ENCODE measurements at places on chromosomes 7 and 10. TPM values are rescaled to one million over a fixed set of nuclear protein-coding genes. Genes with fewer than 3 reads are reported as not detected.

SPDYE16 gene
- total RNA-seq: 0.33 TPM

DNA sequence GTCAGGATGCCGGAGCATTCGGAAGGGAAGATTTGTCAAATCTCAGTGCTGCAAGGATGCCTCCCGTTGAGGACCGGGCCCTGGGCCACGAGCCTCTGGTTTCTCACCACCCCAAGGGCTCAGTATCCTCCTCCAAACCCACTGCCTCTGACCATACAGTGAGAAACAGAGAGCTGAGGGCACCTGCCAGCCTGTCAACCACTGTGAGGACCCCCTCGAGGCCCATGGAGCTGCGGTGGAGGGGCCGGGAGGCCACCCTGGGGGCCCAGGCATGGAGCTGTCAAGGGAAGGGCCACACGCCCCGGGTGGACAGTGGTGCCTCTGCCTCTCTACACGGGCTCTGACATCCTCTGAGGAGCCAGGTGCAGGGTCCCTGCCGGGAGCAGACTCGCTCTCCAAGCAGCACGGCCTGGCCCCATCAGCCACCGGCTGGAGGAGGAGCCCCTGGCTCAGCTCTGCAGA lies 248.0 kb upstream of the TCERG1L start:
- no peak for DNase-seq

GRCh38 chr7:99195867-99196266 lies 12.0 kb downstream of the KPNA7 start:
- DNase-seq: no peak

GRCh38 chr10:101031796-101032636 lies 982 bp downstream of the SFXN3 start:
- peak; percentile 75 for DNase-seq

TMEM229A gene
- 0.27 TPM for total RNA-seq

- no peak for DNase-seq
Measured at GRCh38 chr7:139603282-139603681, 79.8 kb downstream of the CLEC2L start.

Data from thyroid gland (tissue), 4 donors.